ENCODE measurements at places on chromosomes 1 and 21.

DNA sequence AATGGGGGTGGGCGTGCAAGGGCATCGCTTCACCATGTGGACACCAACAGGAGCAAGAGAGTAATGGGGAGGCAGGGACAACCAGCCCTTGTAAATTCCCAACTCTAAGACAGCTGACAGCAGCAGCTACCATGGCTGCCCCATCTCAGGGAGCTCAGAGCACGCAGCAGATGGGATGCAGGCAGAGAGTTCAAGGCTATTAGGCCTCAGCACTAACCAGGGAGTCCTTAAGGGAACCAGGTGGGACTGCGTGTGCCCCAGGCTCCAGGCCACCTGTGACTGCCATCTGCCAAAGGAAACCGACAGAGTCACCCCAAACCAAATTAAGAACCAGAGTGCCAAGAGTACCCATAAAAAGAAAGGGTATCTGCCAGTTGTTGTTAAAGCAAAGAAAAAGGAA is 33.7 kb upstream of the PRDM2 start:
- DNase-seq = no peak

DNA sequence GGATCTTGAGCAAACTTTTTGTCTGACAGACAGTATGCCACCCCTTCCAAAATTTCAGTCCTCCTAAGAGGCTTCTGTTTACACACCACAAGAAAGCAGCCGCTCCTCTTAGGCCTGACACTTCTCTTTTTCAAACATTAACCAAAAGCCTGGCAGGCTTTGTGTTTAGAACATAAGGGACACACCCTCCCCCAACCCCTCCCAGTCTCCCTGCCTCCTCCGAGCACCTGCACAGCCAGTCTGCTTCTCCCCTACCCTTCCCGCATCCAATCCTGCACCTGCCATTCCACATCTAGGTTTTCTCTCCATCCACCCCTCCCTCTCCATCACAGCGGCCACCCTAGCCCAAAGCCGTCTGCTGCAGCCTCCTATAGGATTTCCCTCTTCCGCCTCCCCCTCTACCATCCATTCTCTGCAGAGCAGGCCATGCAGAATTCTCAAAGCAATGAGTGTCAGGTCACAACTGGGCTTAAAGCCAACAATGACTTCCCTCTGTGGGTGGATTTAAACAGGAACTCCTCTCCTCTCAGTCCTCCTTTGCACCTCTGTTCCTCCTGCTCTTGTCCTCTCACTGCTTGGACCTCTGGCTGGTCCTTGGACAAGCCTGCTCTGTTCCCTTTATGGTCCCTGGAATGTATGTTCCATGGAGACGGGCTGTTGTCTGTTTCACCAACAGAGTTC is 478.2 kb downstream of the NPHP4 start:
- DNase-seq = no peak

- DNase-seq = no peak
Observed at GRCh38 chr1:90457985-90458384, 259.1 kb downstream of the BARHL2 start.

DNA sequence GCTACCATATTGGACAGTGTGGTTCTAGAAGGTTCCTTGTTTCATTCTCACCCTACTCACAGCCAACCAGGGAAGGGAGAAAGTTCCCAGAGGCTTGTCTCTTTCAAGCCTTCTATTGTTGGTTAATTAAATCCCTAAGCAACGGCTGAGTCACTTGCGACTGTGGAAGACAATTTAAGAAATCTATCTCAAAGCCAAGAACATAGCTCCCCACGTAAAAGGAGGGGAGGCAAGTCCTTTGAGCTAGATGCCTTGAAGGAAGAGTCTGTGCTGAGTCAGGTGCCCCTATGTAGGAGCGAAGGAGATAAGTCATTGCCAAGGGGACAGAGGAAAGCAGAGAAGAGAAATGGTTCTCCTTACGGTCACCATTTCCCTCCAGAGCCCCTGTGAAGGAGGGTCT is 79.4 kb upstream of the PPP2R5A start:
- DNase-seq = no peak

GRCh38 chr1:153932156-153933131 is 9.7 kb upstream of the GATAD2B start:
- DNase-seq = no peak

- no peak for DNase-seq
Observed at GRCh38 chr1:245255783-245256182, 101.0 kb downstream of the KIF26B start.

DNA sequence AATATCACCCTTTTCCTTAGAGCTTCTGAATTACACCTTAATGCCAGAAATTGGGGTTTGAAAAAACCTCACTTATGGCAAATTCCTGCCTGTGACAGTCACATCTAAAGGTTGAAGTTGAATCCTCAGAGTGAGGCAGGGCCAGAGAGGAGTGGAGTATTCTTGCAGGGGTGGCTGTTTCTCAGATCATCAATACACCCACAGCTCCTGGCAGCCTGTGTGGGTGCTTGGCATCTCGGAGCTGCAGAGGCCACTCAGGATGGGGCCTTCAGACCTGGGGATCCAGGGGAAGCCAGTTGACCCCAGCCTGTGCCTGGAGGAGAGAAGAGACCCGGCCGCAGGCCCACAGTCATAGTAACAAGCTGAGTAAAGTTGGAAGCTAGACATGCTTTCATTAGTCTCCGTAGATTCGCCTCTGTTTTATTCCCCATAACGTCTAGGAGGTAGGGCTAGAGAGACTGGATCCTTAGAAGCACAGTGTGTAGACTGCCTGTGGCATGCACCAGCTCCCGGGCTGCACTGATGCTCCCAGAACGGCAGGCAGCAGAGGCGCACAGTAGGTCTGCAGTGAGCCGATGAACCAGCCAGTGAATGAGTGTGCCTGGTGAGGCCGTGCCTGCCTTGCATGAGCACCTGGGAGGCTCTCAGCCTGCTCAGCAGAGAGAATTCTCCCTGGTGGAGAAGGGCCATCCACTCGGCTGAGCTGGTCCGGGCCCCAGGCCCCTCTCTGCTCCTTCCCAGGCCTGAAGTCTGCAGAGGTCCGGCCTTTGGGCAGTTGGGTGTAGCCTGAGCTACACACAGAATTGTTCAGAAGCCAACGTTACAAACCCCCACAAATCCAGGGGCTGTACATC is 42.9 kb downstream of the TFF3 start:
- DNase-seq = no peak

GRCh38 chr1:41612953-41613352 is 128.5 kb upstream of the EDN2 start:
- no peak for DNase-seq

GRCh38 chr1:36084497-36085115 is 712 bp downstream of the TEKT2 start:
- no peak for DNase-seq

DNA sequence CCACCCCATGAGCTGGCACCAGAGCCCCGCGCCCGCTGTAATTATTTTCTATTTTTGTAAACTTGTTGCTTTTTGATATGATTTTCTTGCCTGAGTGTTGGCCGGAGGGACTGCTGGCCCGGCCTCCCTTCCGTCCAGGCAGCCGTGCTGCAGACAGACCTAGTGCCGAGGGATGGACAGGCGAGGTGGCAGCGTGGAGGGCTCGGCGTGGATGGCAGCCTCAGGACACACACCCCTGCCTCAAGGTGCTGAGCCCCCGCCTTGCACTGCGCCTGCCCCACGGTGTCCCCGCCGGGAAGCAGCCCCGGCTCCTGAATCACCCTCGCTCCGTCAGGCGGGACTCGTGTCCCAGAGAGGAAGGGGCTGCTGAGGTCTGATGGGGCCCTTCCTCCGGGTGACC is 19.1 kb downstream of the RNF223 start:
- DNase-seq = no peak

DNA sequence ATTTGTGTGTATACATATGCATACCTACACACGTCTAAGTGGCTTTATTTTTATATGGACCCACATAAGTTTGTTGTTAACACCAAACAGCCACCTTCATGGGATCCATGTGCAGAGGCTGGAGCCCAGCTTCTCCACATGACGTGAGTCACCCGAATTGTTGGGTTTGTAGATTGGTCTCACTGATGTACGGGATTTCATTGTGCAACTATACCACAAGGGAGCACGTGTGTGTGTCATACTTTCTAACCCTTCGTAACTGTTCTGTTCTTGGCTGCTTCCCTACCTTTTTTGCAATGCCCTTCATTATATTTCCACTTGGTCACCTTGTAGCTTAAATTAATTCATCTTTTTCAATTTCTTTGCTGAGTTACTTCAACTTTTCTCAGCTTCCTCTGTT is 21.0 kb downstream of the SPRTN start:
- no peak for DNase-seq

- no peak for DNase-seq
Observed at GRCh38 chr1:233440951-233441401, 113.5 kb downstream of the MAP3K21 start.

DNA sequence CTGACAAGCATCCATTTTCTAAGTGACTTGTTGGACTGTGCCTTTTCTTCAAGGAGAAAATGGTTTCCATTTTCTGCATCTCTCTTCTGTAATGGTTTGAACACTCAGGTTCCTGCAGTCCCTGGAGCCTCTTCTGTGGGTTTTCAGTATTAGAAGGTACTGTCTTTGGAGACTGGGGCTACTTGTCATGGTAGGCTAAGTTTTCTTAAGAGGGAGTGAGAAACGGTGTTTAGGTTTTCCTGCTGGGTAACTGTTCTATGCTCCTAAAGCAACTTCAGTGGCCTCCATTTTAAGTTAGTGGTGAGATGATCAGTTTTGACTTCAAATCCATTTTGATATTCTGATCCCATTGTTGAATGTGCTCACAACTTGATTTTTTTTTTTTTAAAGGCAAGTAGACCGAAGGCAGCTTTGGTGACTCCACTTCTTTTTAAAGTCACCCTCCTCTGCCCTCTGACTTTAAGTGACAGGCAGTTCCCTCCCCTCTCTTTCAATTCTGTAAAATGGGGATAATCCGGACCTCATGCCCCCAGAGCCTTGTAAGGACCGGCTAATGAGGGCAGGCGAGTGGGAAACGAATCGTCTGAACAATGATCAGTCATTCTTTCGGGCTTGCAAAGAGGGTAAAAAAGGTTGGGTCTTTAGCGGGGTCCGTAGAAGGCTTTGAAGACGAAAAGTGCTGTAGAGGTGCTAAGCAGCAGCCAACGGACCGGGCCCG is 1.0 kb upstream of the ARID1A start:
- no peak for DNase-seq
